ENCODE measurements at places on chromosomes 6 and 20.
A peak's percentile ranks its signal among the peaks of the same experiment; 100 is the strongest.

GRCh38 chr6:105488516-105489215 lies 85.8 kb upstream of the PREP start:
- no peak overlapping the region for H3K27ac ChIP-seq
- no peak overlapping the region for H3K4me3 ChIP-seq
- DNase-seq: no peak

- H3K36me3 ChIP-seq: no peaks in the 10 kb centered on the region
- DNase-seq: no peak
- no peak overlapping the region for H3K27ac ChIP-seq
- no peak overlapping the region for H3K4me3 ChIP-seq
- H3K4me1 ChIP-seq: 0 out of 2 replicates have a peak, but pooled peaks cover 6% of the 10 kb centered on the region
- no peaks in the 10 kb centered on the region for H3K27me3 ChIP-seq
Observed at GRCh38 chr20:16488616-16489015, 84.6 kb downstream of the KIF16B start.

GRCh38 chr20:55614220-55614757 lies 391.0 kb downstream of the CBLN4 start:
- DNase-seq: no peak
- H3K27me3 ChIP-seq: no peaks in the 10 kb centered on the region
- no peak overlapping the region for H3K4me3 ChIP-seq
- H3K36me3 ChIP-seq: no peaks in the 10 kb centered on the region
- H3K27ac ChIP-seq: no peak overlapping the region

- peak overlapping the region; percentile 71 for H3K27ac ChIP-seq
- H3K27me3 ChIP-seq: no peaks in the 10 kb centered on the region
- H3K4me3 ChIP-seq: no peak overlapping the region
- peaks cover 24% of the 10 kb centered on the region for H3K36me3 ChIP-seq
- H3K4me1 ChIP-seq: peaks cover 48% of the 10 kb centered on the region
Observed at GRCh38 chr6:13454286-13455221, 32.8 kb downstream of the GFOD1 start.

GRCh38 chr20:45987108-45987780 lies 15.2 kb upstream of the ZNF335 start:
- H3K27me3 ChIP-seq: no peaks in the 10 kb centered on the region
- H3K36me3 ChIP-seq: no peaks in the 10 kb centered on the region
- H3K27ac ChIP-seq: no peak overlapping the region
- H3K4me1 ChIP-seq: peaks cover 6% of the 10 kb centered on the region
- DNase-seq: no peak

DNA sequence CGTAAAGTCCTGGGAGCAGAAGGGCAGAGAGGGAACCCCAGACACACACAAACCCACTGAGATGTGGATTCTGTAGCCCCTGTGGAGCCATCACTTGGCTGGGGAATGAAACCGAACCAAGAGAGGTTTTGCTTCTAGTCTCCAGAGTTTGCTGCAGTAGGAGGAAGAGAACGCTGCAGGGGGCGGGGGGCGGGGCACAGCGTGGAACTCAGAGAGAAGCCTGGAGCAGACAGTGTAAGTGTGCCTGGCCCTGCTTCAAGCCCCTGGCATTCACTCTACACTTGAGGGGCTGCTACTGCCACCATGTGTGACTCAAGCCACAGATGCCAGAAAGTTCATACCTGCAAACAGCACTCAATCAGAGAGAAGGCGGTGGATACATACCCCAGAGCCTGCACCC lies 18.9 kb downstream of the GABRR1 start:
- no peaks in the 10 kb centered on the region for H3K36me3 ChIP-seq
- H3K4me1 ChIP-seq: no peaks in the 10 kb centered on the region
- DNase-seq: no peak
- no peaks in the 10 kb centered on the region for H3K27me3 ChIP-seq
- no peak overlapping the region for H3K27ac ChIP-seq
- H3K4me3 ChIP-seq: no peak overlapping the region

GRCh38 chr6:137900815-137901214 lies 33.8 kb downstream of the TNFAIP3 start:
- no peaks in the 10 kb centered on the region for H3K36me3 ChIP-seq
- no peaks in the 10 kb centered on the region for H3K27me3 ChIP-seq
- no peak for DNase-seq

- no peaks in the 10 kb centered on the region for H3K4me1 ChIP-seq
- H3K4me3 ChIP-seq: no peak overlapping the region
- no peaks in the 10 kb centered on the region for H3K27me3 ChIP-seq
- no peak overlapping the region for H3K27ac ChIP-seq
- H3K36me3 ChIP-seq: no peaks in the 10 kb centered on the region
Observed at GRCh38 chr20:8782804-8783203, 286.1 kb upstream of the PLCB4 start.

- no peaks in the 10 kb centered on the region for H3K36me3 ChIP-seq
- H3K4me3 ChIP-seq: no peak overlapping the region
- no peak for DNase-seq
Observed at GRCh38 chr6:88704980-88705379, 258.4 kb downstream of the RNGTT start.

- no peaks in the 10 kb centered on the region for H3K27me3 ChIP-seq
- no peaks in the 10 kb centered on the region for H3K4me1 ChIP-seq
- no peak for DNase-seq
- H3K27ac ChIP-seq: no peak overlapping the region
- H3K36me3 ChIP-seq: no peaks in the 10 kb centered on the region
- no peak overlapping the region for H3K4me3 ChIP-seq
Observed at GRCh38 chr6:35188886-35189285, 24.9 kb upstream of the SCUBE3 start.

DNA sequence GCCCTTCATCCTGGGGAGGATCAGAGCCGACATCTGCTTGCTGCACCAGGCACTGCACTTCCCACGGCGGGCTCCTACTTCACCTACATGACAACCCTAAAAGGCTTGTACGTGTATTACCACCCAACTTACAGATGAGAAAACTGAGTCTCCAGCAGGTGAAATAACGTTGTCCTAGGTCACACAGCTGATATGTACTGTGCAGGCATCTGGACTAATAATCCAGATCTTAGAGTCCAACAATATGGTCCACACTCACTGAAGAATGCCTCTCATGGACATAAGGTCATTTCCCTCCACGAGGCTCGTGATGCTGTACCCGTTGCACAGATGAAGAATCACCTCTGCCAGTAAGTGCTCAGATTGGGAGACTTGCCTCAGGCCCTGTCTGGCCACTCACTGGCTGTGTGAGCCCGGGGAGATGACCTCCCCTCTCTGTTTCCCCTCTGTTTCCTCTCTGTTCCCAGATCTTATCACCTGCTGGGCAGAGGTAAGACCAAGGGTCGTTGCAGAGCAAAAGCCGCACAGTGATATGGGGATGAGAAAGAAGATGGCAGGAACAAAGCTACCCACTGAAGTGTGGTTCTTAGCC lies 32.1 kb downstream of the TGM2 start:
- no peaks in the 10 kb centered on the region for H3K36me3 ChIP-seq
- H3K4me3 ChIP-seq: no peak overlapping the region
- H3K27me3 ChIP-seq: no peaks in the 10 kb centered on the region
- H3K4me1 ChIP-seq: no peaks in the 10 kb centered on the region
- no peak for DNase-seq

GRCh38 chr20:49858076-49858585 lies 45.5 kb downstream of the SLC9A8 start:
- H3K27ac ChIP-seq: no peak overlapping the region

DNA sequence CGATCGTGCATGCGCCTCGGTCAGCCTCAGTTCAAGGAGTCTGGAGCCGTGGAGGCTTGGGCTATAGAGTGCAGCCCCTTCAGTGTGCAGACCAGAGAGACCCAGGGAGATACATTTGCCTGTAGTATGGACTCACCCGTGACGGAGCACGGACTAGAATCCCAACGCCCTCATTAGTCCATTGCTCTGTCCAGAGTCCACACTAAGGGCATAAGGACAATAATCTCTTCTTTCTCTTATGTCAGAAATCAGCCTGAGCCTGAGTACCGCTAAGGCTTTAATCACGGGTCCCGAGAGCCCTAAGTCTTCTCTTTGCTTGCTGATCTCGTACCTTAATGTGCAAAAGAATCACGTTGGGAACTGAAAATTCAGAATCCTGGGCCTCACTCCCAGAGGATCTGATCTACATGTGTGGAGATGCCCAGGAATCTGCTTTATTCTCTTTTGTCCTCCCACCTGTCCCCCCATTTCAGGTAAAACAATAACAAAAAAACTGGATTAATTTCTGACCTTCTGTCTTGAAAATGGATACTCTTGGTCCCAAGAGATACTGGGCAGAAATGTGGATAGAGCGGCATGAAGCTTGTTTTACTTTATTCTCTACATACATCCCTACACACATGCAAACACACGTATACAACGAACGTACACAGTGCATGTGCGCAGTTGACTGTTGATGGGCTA lies 671 bp downstream of the BPHL start:
- peak overlapping the region; percentile 87 for H3K4me3 ChIP-seq
- H3K36me3 ChIP-seq: peaks cover 3% of the 10 kb centered on the region
- peak overlapping the region; percentile 86 for H3K27ac ChIP-seq
- H3K27me3 ChIP-seq: no peaks in the 10 kb centered on the region
- DNase-seq: no peak
- H3K4me1 ChIP-seq: peaks cover 6% of the 10 kb centered on the region

DNA sequence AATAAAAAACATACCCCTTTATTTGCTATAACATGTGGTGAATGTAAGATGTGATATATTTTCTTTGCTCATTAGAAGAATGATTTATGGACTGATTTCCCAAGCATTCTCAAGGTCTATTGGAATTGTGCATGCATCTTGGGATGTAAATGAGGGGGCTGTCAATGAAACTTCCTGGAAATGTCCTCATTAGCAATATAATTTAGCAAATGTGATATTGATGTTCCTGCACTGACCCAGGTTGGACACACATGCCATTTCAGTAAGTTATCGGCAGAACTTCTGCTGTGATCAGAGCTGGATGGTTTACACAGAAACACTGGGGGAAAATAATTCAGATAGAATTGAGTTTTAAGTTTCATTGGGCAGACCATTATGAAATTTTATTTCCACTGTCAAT lies 99.9 kb downstream of the ELOVL4 start:
- no peaks in the 10 kb centered on the region for H3K36me3 ChIP-seq
- no peak for DNase-seq
- no peak overlapping the region for H3K27ac ChIP-seq
- H3K27me3 ChIP-seq: no peaks in the 10 kb centered on the region
- no peak overlapping the region for H3K4me3 ChIP-seq
- H3K4me1 ChIP-seq: no peaks in the 10 kb centered on the region

DNA sequence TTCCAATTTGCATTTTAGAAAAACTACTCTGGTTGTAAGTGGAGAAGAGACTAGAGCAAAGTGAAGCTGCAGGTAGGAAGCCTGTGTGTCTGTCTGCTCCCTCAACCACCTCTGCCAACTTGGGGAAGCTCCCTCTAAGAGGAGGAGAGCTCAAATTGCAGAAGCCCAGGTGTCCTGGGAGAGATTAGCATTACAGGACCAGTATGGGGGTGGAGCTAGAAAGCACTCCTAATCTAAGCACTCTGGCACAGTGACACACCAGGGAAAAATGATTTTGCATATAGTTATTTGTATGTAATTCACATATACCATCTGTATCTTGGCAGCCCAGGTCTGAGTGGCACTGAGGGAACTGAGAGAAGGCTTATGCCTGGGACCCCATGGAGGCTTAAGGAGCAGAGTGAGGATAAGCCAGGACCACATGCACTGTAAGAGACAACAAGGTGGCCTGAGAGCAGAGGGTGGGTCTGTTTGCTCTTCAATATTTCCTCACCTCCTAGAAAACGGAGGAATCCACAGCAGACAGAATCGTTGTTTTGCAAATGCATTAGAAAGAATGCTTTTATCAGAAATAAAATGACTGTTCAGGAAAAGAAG lies 13.6 kb downstream of the GSTA2 start:
- no peak for DNase-seq
- H3K36me3 ChIP-seq: no peaks in the 10 kb centered on the region
- no peak overlapping the region for H3K4me3 ChIP-seq
- H3K4me1 ChIP-seq: no peaks in the 10 kb centered on the region
- H3K27me3 ChIP-seq: no peaks in the 10 kb centered on the region

DNA sequence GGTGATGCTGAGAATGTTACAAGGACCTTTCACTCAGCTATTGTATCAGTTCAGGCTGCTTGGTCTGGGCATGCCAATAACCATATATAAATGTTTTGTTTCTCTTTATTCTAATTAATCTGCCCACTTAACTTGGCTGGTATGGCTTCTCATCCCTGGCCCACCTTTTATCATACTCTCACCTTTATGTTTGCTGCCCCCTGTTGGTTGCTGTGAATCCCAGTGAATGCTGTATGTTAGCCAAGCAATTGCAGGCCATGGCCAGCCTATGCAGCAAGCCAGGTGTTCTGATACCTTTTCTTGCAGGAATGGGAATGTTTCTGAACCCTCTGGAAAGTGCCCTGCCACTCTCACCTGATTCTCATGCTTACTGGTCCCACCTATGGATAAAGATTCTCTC lies 54.6 kb downstream of the PCSK2 start:
- no peak overlapping the region for H3K4me3 ChIP-seq
- no peaks in the 10 kb centered on the region for H3K4me1 ChIP-seq
- no peak overlapping the region for H3K27ac ChIP-seq
- no peaks in the 10 kb centered on the region for H3K27me3 ChIP-seq

DNA sequence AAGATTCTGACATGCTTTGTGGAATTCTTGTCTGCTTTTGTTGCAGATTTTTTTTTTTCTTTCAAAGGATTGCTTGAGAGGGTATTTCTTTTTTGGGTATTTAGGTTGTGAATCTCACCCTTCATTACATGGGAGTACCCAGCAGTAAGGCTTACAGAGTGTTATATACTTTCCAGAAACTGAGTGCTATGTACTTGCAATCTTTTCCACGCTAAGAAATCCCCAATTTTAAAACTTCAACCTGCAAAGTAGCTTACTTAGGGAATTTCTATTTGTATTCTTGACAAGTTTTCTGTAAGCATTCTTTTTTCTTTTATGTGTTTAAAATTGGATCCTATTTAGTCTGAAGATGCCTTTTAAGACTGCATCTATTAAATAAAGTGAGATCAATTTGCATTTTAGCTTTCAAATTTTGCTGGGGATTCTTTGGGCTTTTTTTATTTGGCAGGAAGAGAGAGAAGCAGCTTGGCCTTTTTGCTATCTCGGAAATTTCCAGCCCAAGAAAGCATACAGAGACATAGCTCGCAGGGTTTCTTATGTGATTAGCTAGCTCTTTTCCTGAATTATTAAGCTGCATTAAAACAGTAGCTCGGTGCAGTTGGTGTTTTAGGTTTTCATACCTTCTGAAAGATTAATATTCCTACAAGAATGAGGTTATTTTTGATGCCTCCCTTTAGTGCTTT lies 42.6 kb downstream of the KCNS1 start:
- no peak overlapping the region for H3K4me3 ChIP-seq
- peaks cover 15% of the 10 kb centered on the region for H3K4me1 ChIP-seq
- no peak for DNase-seq
- H3K27me3 ChIP-seq: no peaks in the 10 kb centered on the region

GRCh38 chr6:71979911-71980310 lies 93.6 kb downstream of the RIMS1 start:
- no peak overlapping the region for H3K4me3 ChIP-seq
- DNase-seq: no peak
- H3K4me1 ChIP-seq: no peaks in the 10 kb centered on the region
- H3K27me3 ChIP-seq: no peaks in the 10 kb centered on the region

- peak overlapping the region; percentile 60 for H3K27ac ChIP-seq
- DNase-seq: no peak
- peak overlapping the region; percentile 75 for H3K4me3 ChIP-seq
- no peaks in the 10 kb centered on the region for H3K27me3 ChIP-seq
Observed at GRCh38 chr20:46690219-46691106, 1.2 kb upstream of the TP53RK start.

- no peak for DNase-seq
- no peaks in the 10 kb centered on the region for H3K27me3 ChIP-seq
- H3K27ac ChIP-seq: no peak overlapping the region
- H3K36me3 ChIP-seq: no peaks in the 10 kb centered on the region
Observed at GRCh38 chr6:37575221-37575620, 75.5 kb upstream of the CCDC167 start.

GRCh38 chr6:121573481-121573880 lies 138.0 kb downstream of the GJA1 start:
- H3K27me3 ChIP-seq: no peaks in the 10 kb centered on the region
- no peak overlapping the region for H3K27ac ChIP-seq
- no peaks in the 10 kb centered on the region for H3K4me1 ChIP-seq

Measured in GM12878 (cell line).